ENCODE measurements at places on chromosomes 11 and 22.

- H3K36me3 ChIP-seq, result no peaks in the 10 kb centered on the region
- no peak for DNase-seq
- H3K4me1 ChIP-seq, result no peaks in the 10 kb centered on the region
Measured at GRCh38 chr11:60251485-60252212, 8.7 kb upstream of the MS4A4E start.

- no peaks in the 10 kb centered on the region for H3K4me1 ChIP-seq
- no peak overlapping the region for H3K27ac ChIP-seq
- no peak overlapping the region for H3K4me3 ChIP-seq
Measured at GRCh38 chr11:128022007-128022368, 565.4 kb downstream of the ETS1 start.

DNA sequence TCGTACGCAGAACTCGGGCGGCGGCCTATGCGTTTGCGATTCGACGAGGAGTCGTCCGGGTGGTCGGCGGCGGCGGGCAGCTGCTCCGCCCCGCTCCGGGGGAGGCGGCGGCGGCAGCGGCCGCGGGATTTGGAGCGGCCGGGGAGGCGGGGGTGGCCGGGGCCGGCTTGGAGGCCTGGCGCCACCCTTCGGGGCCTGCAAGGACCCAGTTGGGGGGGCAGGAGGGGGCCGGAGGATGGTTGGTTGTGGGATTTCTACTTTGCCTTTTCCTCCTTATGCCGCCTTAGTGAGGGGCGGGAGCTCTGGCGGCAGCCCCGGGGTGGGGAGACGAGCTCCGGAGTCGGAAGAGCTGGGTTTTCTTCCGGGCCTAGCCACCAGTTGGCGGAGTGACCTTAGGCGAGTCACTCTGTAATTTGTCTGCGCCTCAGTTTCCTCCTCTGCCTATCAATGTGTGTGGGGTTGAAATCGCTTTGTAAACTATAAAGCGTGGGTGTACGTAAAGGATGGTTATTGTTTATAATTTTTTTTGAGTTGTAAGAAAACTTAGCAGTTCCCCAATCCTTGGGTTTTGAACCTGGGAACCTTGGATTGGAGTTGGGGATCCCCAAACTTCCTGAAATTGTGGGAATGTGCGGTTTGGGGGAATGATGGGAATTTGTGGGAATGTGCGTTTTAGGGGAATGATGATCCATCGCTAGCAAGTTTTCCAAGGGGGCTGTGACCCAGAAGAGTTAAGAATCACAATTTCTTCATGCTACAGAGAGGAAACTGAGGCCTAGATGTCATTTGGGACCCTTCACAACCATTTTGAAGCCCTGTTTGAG, 679 bp downstream of the TUG1 start:
- peaks cover 38% of the 10 kb centered on the region for H3K4me1 ChIP-seq
- H3K4me3 ChIP-seq, result peak overlapping the region; percentile 81

- no peaks in the 10 kb centered on the region for H3K36me3 ChIP-seq
- no peaks in the 10 kb centered on the region for H3K27me3 ChIP-seq
- no peaks in the 10 kb centered on the region for H3K4me1 ChIP-seq
- H3K4me3 ChIP-seq, result no peak overlapping the region
- DNase-seq, result no peak
Measured at GRCh38 chr11:105696000-105696399, 86.1 kb downstream of the GRIA4 start.

DNA sequence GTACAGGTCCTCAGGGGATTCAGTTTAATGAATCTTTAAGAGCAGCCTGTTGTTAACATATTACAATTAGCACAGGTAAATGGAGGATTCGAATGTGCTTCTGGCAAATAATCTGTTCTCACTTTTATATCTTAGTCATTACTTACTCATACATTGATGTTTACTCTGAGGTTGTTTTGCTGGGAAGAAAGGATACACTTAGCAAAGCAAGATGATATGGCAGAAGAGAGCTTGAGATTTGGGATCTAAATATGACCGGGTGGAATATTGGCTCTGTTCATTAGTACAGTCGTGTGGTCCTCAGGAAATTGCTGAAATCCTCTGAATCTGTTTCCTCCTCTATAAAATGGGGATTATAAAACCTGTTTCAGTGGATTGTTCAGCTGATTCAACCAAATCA, 59.7 kb downstream of the SPON1 start:
- DNase-seq, result no peak
- no peaks in the 10 kb centered on the region for H3K36me3 ChIP-seq
- H3K4me1 ChIP-seq, result no peaks in the 10 kb centered on the region
- no peak overlapping the region for H3K27ac ChIP-seq
- peaks cover 54% of the 10 kb centered on the region for H3K27me3 ChIP-seq
- H3K4me3 ChIP-seq, result no peak overlapping the region

DNA sequence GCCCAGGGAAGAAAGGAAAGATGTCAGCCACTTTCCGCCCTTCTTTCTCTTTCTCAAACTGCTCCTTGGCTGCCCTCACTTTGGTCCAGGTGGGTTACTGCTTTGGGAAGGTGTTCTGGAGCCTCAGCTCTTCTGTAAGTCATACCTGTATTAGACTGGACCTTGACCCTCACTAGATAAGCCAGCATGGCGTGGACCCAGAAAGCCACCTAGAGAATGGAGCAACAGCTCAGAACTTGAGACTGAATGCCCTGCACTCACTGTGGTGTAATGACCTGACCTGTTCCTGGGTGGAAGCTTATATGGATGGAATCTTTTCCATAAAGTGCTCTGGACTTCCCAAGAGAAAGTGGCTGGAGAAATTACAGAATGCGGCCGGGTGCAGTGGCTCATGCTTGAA, 15.6 kb downstream of the ACP2 start:
- no peak for DNase-seq
- H3K27me3 ChIP-seq, result no peaks in the 10 kb centered on the region
- no peak overlapping the region for H3K4me3 ChIP-seq
- no peak overlapping the region for H3K27ac ChIP-seq
- H3K36me3 ChIP-seq, result peaks cover 22% of the 10 kb centered on the region

DNA sequence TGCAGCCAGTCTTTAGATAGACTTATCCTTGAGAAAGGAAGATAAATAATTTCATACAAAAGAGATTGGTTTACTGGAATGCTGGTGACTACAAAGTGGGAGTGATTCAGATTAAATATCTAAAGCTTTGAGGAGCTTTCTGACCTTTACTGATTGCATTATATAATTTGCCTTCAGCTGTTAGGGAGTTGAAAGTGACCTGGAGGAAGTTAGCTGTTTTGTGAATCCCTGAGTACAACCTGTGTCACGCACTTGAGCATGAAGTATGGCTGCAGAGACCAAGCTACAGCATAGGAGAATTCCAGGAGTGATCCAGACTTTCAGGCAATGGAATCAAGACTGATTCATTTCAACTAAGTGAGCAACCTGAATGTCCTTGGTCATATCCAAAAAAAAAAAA, 1848.3 kb upstream of the RAG2 start:
- no peak overlapping the region for H3K4me3 ChIP-seq
- no peaks in the 10 kb centered on the region for H3K27me3 ChIP-seq
- no peak overlapping the region for H3K27ac ChIP-seq
- no peak for DNase-seq
- H3K4me1 ChIP-seq, result no peaks in the 10 kb centered on the region

DNA sequence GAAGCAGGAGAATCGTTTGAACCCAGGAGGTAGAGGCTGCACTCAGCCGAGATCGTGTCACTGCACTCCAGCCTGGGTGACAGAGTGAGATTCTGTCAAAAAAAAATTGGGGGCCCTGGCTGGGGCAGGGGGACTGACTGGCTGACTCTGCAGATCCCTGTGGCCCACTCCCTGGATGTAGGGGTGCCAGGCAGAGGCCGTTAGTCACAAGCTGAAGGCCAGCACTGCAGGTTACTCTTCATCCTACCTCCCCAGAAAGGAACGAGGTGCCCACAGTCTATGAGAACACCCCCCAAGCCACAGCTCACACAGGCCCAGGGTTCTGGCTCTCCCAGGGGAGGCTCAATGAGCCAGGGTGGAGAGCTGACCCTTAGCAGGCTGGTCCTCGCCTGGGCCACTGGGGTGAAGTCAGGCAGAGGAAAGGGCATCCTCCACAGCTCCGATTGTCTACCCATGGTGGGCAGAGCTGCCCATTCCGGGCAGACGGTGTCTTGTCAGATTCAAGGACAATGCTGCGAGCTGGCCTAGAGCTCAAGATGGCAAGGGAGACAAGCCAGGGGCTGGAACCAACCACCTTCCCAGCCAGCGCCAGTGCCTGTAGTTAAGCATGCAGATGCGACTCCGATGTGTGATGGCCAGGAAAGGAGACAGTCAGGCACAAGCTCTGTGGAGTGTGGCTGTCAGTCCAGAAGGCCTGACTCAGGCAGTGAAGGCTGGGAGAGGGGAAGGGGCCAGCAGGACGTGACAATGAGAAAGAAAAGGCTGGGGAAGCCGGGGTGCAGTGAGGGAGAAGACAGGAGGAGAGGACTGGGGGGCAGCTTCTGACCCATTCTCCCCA, 12.4 kb downstream of the C11orf24 start:
- H3K36me3 ChIP-seq, result peaks cover 13% of the 10 kb centered on the region
- H3K27me3 ChIP-seq, result no peaks in the 10 kb centered on the region
- DNase-seq, result no peak
- no peak overlapping the region for H3K27ac ChIP-seq

DNA sequence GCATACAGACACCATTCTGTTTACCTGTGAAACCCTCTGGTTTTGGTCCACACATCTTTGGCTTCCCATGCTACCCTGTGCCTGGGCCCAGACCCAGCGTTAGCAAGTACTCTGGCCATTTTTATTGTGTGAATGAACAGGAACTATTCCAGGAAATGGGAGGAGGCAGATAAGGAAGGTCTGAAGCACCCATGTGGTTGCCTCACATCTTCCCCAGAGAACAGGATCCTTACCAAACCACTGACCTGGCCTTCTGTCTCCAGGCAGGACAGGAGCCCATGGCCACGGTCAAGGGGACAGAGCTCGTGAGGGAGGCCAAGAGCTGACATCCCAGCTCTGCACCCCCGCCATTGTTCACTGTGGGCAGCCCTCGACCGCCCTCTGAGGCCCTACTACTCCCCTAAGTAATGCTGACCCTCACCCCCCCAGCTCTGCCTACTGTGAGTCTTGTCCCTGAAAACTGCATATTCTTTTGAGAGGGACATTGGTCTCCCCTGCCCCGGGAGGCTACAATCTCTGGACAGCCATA, 97.7 kb upstream of the TP53I11 start:
- H3K27me3 ChIP-seq, result no peaks in the 10 kb centered on the region
- DNase-seq, result no peak
- H3K4me3 ChIP-seq, result no peak overlapping the region
- peaks cover 9% of the 10 kb centered on the region for H3K4me1 ChIP-seq

GRCh38 chr11:47071791-47072261, 104.9 kb downstream of the ARFGAP2 start:
- H3K27ac ChIP-seq, result no peak overlapping the region
- H3K36me3 ChIP-seq, result peaks cover 2% of the 10 kb centered on the region
- no peaks in the 10 kb centered on the region for H3K27me3 ChIP-seq
- no peak overlapping the region for H3K4me3 ChIP-seq
- no peaks in the 10 kb centered on the region for H3K4me1 ChIP-seq

- peaks cover 79% of the 10 kb centered on the region for H3K27me3 ChIP-seq
- no peak for DNase-seq
- peaks cover 13% of the 10 kb centered on the region for H3K4me1 ChIP-seq
- H3K36me3 ChIP-seq, result peaks cover 1% of the 10 kb centered on the region
- H3K4me3 ChIP-seq, result peak overlapping the region; percentile 84
Measured at GRCh38 chr11:43942662-43943371, 380 bp downstream of the C11orf96 start.

- H3K4me3 ChIP-seq, result peak overlapping the region; percentile 73
- H3K36me3 ChIP-seq, result peaks cover 8% of the 10 kb centered on the region
- peaks cover 51% of the 10 kb centered on the region for H3K27me3 ChIP-seq
- no peak for DNase-seq
- peaks cover 38% of the 10 kb centered on the region for H3K4me1 ChIP-seq
Measured at GRCh38 chr11:128686745-128687177, 7.1 kb upstream of the FLI1 start.

GRCh38 chr11:117488996-117489952, 161.6 kb downstream of the CEP164 start:
- H3K4me3 ChIP-seq, result no peak overlapping the region
- no peaks in the 10 kb centered on the region for H3K4me1 ChIP-seq
- H3K36me3 ChIP-seq, result peaks cover 1% of the 10 kb centered on the region

- no peaks in the 10 kb centered on the region for H3K4me1 ChIP-seq
- no peak overlapping the region for H3K27ac ChIP-seq
- DNase-seq, result no peak
- no peaks in the 10 kb centered on the region for H3K27me3 ChIP-seq
- peaks cover 2% of the 10 kb centered on the region for H3K36me3 ChIP-seq
Measured at GRCh38 chr11:131463649-131464425, 93.4 kb downstream of the NTM start.

GRCh38 chr22:39925909-39926679, 25.2 kb downstream of the GRAP2 start:
- peaks cover 56% of the 10 kb centered on the region for H3K4me1 ChIP-seq
- peak overlapping the region; percentile 93 for H3K27ac ChIP-seq
- H3K27me3 ChIP-seq, result no peaks in the 10 kb centered on the region
- DNase-seq, result no peak
- H3K4me3 ChIP-seq, result no peak overlapping the region

GRCh38 chr11:115672412-115672811, 168.2 kb upstream of the CADM1 start:
- no peaks in the 10 kb centered on the region for H3K4me1 ChIP-seq
- peaks cover 20% of the 10 kb centered on the region for H3K27me3 ChIP-seq
- DNase-seq, result no peak
- H3K36me3 ChIP-seq, result no peaks in the 10 kb centered on the region
- H3K27ac ChIP-seq, result no peak overlapping the region
- H3K4me3 ChIP-seq, result no peak overlapping the region

DNA sequence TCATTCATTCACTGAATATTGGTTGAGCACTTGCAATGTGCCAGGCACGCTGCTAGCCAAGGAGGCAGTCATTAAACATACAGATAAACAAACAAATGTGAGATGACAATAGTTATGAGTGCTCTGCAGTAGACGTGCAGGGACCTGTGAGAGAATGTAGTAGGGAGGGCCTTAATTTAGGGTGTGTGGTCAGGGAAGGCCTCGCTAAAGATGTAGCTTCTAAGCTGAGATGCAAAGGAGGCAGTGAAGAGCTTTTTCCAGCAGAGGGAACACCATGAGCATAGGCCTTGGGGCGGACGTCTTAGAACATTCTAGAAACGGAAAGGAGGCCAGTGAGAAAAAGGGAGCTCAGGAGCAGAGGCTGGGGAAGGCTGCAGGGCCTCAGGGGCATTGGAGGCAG, 789 bp upstream of the NCF4 start:
- H3K36me3 ChIP-seq, result no peaks in the 10 kb centered on the region
- no peak overlapping the region for H3K4me3 ChIP-seq
- H3K27ac ChIP-seq, result no peak overlapping the region
- peaks cover 10% of the 10 kb centered on the region for H3K27me3 ChIP-seq
- no peak for DNase-seq

GRCh38 chr22:32528984-32529982, 54.7 kb downstream of the FBXO7 start:
- H3K36me3 ChIP-seq, result no peaks in the 10 kb centered on the region
- no peak overlapping the region for H3K27ac ChIP-seq
- peaks cover 6% of the 10 kb centered on the region for H3K4me1 ChIP-seq

Data from central memory CD8-positive, alpha-beta T cell (primary cell).